ENCODE measurements at places on chromosomes 1 and 21.

DNA sequence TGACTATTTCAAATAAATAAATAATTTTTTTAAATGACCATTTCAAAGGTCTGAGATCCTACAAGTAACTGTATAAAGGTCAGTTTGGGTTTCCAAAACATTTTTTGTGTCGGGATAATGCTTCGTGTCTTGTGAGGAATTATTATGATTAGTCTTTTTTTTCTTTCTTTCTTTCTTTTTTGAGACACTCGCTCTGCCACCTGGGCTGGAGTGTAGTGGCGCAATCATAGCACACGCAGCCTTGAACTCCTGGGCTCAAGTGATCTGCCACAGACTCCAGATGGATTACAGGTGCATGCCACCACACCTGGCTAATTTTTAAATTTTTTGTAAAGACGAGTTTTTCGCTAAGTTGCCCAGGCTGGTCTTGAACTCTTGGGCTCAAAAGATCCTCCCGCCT is 1.9 kb upstream of the SDE2 start:
- no peak for DNase-seq

DNA sequence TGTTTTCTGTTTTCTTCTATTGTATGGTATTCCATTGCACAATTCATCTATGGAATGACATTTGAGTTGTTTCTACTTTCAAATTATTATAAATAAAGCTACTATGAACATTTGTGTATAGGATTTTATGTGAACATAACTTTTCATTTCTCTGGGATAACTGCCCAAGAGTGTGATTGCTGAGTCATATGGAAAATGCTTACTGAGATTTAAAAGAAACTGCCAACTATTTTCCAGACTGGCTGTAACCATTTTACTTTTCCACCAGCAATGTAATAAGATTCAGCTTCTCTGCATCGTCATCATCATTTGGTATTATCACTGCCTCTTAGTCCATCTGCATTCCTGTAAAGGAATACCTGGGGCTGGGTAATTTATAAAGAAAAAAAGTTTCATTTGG is 779.6 kb upstream of the PRMT6 start:
- no peak for DNase-seq

- no peak for DNase-seq
These were observed 36.1 kb downstream of the ST6GALNAC3 start for GRCh38 chr1:76110666-76111065.

DNA sequence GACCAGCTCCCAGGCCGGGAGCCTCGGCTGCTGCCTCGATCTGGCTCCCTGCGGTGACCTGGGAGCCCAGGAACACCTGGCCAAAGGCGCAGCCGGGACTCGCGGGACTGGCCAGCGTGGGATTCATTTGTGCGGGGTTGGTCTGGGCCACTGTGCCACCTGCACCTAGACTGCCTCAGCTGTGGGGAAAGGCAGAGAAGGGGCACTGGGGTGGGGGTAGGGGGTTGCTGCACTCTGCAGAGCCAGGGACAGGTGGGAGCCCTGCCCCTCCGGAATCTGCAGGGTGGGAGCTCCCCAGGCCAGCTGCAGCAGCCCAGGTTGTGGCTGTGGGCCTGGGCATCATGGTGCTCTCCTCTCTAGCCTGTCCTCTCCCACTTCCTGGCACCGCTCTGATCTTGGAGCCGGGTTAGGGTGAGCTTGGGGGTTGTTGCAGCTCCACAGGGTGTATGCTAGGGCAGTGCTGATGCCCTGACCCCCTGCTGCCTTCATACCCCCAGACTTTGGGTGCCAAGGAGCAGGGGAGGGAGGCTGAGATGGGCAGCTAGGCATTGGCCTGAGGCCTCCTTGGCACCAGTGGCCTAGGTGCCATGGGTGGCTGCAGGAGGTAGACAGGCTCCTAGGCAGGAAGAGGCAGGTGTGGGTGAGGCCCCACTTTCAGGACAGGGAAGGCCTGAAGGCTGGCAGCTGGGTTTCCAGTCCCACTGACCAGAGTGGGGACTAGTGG is 57.5 kb upstream of the ETV3 start:
- DNase-seq = no peak

DNA sequence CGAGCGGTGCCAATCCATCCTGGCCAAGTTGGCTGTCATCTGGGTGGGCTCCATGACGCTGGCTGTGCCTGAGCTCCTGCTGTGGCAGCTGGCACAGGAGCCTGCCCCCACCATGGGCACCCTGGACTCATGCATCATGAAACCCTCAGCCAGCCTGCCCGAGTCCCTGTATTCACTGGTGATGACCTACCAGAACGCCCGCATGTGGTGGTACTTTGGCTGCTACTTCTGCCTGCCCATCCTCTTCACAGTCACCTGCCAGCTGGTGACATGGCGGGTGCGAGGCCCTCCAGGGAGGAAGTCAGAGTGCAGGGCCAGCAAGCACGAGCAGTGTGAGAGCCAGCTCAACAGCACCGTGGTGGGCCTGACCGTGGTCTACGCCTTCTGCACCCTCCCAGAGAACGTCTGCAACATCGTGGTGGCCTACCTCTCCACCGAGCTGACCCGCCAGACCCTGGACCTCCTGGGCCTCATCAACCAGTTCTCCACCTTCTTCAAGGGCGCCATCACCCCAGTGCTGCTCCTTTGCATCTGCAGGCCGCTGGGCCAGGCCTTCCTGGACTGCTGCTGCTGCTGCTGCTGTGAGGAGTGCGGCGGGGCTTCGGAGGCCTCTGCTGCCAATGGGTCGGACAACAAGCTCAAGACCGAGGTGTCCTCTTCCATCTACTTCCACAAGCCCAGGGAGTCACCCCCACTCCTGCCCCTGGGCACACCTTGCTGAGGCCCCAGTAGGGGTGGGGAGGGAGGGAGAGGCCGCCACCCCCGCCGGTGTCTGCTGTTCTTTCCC is 5.3 kb downstream of the GPR37L1 start:
- no peak for DNase-seq

All from cardiac muscle cell (in vitro differentiated cells and primary cell).